ENCODE measurements at places on chromosomes 2 and 18.

- no peak for DNase-seq
Measured at GRCh38 chr2:208698114-208698513, 291.5 kb downstream of the PTH2R start.

DNA sequence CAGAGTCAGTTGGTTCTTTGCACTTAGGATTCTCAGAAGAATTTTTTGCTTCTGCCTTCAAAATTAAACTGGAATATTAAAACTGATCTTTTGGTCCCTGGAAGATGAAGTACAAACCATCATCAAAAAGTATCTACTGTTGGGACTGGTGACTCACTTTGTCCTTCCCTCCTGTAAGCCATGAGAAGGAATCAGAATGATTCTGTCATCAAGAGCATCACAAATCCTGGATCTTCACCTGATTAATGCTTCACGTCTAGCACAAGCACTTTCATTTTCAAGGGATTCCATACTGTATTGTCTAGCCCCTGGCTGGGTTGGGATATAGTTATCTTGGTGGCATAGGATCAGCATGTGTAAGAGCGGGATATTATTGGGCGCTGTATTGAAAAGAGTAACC lies 69.3 kb upstream of the CYP1B1 start:
- DNase-seq, result no peak

- no peak for DNase-seq
Measured at GRCh38 chr2:20322527-20323300, 27.9 kb downstream of the PUM2 start.

DNA sequence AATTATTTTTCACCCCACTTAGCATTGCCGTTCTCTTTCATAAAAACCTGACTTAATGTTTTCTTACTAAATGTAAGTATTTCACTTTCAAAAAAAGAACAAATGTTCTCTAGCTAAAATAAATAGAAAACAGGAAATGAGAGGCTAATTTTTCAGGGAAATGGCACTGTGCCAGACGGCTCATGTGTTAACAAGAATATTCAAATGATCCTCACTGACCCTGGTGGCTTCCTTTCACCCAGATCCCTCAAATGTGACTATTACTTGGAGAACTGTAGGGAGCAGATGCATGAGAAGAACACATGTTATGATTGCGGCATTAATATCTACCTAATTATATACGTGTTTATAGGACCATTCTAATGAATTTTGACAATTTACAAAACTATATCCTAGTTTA lies 827.7 kb downstream of the SOCS6 start:
- DNase-seq, result no peak

DNA sequence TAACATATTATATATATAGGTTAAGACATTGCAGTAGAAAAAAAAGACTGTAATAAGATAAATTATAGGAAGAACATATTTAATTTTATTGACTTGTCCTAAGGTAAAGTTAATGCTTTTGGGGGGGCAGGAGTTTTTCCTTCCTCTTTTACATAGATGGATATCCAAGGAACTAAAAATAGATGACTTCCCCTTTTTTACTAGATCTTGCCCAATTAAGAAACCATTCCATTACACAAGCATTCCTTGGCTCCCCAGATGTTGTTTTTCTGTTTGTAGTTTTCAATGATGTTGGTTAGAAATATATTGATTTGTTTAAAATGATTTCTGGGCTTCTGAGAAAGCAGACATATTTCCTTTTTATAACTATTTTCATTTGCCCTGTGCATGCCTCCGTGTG lies 22.4 kb upstream of the PMAIP1 start:
- no peak for DNase-seq

DNA sequence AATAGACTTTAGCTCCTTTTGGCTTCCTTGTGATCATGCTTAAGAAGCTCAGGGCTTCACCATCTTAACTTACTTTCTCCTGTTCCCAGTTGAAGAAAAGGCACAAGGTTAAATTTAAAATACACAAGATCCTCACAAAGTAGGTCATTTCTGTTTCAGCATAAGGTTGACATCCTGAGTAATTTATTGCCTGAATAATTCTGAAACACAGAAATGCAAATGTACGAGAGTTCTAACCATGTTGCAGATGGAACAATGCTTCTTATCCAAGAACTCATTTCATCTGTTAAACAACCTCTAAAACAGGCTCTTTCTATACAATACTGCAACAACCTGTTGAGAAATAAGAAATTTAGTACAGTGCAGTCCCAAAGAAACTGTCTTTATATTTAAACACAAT lies 395.2 kb downstream of the BCL11A start:
- DNase-seq, result no peak

DNA sequence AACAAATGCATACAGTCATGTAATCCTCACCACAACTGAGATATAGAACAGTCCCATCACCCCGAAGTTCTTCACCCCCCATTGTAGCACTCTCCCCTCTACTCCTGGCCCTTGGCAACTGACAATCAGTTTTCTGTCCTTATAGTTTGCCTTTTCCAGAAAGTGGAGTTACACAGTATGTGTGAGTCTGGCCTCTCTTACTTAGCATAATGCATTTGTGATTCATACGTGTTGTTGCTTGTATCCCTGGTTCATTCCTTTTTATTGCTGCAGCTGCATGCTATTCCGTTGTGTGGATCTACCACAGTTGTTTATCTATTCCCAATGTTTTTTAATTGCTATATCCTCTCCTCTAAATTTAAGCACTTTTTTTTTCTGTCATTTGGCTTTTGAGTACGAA lies 17.6 kb downstream of the ACYP2 start:
- no peak for DNase-seq

GRCh38 chr2:61722318-61722717 lies 131.5 kb downstream of the FAM161A start:
- no peak for DNase-seq

- no peak for DNase-seq
Measured at GRCh38 chr18:31658670-31659575, 25.5 kb downstream of the B4GALT6 start.

- DNase-seq, result no peak
Measured at GRCh38 chr2:122034344-122034743, 278.9 kb downstream of the TSN start.

GRCh38 chr2:106546391-106546990 lies 59.3 kb downstream of the CD8B2 start:
- DNase-seq, result no peak

GRCh38 chr2:189249171-189249570 lies 69.6 kb upstream of the COL5A2 start:
- no peak for DNase-seq

DNA sequence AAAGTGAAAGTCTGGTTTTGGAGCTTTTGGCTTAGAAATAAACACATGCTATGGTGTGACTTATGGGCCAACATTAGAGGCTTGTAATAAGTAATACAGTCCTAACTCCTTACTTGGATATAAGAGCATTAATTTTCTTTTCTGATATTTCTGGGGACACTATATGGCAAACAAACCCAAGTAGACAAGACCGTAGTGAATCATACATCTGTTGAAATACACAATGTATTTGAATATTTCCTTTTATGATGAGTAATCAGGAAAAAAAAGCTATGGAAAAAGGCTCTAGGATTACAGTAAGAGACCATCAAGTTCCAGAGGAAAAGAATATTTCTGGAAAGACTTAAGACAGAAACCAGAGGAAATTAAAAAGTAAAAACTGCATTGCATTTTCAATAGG lies 146.0 kb upstream of the CYP26B1 start:
- DNase-seq, result no peak

- DNase-seq, result no peak
Measured at GRCh38 chr2:209913786-209914345, 88.6 kb upstream of the RPE start.

- no peak for DNase-seq
Measured at GRCh38 chr2:226189061-226189460, 610.6 kb downstream of the IRS1 start.

DNA sequence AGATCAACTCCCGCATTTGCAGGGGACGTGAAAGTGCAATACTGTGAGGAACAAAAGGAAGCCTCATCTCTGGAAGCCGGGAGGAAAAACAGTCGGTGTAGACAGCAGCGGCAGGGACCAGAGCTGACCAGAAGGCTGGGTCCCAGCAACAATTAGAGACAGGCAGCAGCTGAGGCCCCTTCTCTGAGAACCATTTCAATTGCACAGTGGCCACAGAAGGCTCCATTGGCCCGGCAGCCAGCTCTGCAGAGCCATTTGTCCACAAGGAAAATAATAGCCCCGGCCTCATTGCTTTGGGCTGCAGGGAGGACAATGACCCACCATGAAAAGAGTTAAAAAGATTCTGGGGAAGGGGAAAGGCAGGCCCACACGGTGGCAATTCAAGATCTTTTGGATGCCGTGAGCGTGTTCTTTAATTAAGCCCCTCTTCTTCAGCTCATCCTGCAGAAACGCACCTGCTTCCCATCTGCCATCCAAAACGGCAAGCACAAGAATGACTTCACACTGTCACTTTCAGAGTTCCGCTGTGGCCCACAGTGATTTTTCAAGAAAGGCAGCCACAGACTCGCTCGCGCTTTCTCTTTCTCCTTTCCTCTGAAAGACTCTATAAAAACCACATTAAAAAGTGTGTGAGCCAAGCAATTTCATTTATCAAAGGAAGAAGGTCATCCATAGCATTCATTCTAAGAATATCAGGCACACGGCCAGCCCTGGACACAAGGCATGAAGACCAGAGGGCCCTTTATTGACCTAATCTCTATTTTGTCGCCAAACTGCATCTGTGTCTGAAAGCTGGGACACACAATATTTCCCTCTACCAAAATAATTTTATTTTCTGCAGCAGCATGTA lies 293.6 kb downstream of the SOX11 start:
- no peak for DNase-seq

DNA sequence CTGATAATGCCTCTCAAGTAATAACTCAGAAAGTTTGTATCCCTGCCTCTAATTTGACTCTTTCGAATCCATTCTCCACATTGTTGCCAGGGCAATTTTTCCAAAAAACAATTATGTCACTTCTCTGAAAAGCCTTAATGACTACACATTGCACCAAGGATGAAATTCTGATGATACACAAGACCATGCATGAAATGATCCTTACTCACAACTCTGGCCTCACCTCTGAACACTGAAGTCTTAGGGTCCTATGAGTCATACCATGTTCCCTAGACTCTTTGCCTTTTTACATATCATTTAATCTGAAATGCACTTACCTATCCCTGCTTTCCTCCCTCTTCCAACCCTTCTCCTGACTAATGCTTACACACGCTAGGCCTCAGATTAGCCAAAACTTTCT lies 51.0 kb downstream of the WDPCP start:
- no peak for DNase-seq

DNA sequence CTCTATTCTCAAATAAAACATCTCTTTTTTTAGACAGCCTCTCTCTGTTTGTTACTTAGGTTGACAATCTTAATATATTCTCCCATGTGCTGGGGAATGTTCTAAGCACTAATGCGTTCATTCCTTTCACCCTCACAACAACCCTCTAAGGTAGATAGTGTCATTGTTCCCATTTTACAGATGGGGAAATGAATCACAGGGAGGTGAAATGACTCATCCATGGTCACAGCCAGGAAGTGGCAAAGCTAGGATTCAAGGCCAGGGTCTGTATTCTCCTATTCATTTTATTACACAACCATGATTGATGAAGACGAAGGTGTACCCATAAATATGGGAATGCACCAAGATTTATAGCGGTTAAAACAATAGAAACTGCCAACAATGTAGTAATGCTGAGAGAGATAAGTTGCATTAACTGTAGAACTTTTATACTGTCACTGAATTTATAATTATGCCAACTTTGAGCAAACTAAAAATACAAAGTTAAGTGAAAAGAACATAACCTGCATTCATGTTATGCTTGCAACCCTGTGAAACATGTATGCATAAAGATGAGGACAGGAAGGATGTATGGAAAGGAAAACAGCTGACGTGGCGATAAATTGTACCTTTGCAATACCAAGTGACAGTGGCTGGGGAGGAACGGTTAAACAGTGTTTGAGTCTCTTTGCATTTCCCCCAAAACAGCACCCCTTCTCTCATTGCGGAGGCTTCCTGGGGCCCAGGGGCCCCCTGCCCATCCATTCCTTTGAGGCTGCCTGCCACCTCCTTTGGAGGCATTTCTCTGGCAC lies 257.7 kb upstream of the AGAP1 start:
- DNase-seq, result no peak

- no peak for DNase-seq
Measured at GRCh38 chr2:30565851-30566358, 118.9 kb downstream of the LCLAT1 start.

- no peak for DNase-seq
Measured at GRCh38 chr2:137991078-137991477, 26.8 kb downstream of the HNMT start.

GRCh38 chr2:210288408-210288807 lies 26.6 kb downstream of the MYL1 start:
- no peak for DNase-seq

GRCh38 chr2:211439011-211439410 lies 882.6 kb downstream of the CPS1 start:
- no peak for DNase-seq

DNA sequence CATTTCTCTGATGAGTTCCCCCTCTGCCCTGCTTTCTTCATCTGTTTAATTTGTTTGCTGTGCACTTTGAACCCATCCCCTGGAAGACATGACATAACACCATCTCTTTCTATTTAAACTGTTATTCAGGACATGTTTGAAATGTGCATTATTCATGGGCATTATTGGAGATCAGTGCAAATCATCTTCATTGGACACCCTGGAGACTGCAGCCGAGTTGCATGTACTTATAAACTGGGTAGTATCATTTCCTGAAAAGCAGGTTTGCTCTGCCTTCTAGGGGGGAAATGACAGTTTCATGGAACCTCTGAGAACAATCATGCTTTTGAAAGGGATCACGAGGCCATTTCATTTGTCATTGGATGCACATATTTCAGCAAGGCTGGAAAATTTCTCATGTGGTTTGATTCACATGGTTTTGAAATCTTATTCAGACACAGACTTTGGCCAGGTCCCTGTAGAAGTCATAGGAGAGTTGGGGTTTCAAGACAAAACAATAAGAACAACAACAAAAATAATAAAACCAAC lies 462.8 kb upstream of the MEX3C start:
- DNase-seq, result no peak

DNA sequence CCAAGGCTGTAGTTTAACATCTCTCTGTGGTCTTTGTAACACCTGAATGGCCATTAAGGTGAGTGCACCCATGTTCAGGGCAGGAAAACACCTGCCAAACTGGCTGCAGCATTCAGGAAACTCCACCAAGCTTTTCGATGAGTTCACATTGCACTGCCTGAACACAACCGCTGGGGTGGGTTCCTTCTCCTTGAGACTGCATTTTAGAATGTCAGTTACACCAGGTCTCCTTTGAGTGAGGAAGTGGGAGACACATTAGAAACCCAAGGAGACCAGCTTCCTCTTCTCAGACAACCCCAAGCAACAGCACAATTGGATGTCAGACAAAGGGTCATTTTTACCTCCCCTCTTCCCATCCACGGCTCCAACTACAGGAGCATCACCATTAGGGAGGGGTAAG lies 35.2 kb downstream of the CYRIA start:
- no peak for DNase-seq

- DNase-seq, result no peak
Measured at GRCh38 chr2:237998530-237998929, 31.7 kb downstream of the UBE2F start.

Measured in activated CD4-positive, alpha-beta T cell treated with anti-CD3 and anti-CD28 coated beads for 24 hours (primary cell).